ENCODE measurements at places on chromosomes 2 and 18. TPM values are rescaled to one million over a fixed set of nuclear protein-coding genes. Genes with fewer than 3 reads are reported as not detected.

The TEX44 gene
- total RNA-seq: not detected

The NMS gene
- total RNA-seq: not detected

The CENPA gene
- total RNA-seq: not detected

The YPEL5 gene
- total RNA-seq: 103 TPM

The GAD1 gene
- not detected for total RNA-seq

The ZBTB7C gene
- total RNA-seq: 1.5 TPM

The NCKAP5 gene
- total RNA-seq: 0.80 TPM

The CHST9 gene
- total RNA-seq: 0.12 TPM

The ASB18 gene
- not detected for total RNA-seq

- no peak overlapping the region for H3K27ac ChIP-seq
- H3K4me1 ChIP-seq: peaks cover 2% of the 10 kb centered on the region
- no peaks in the 10 kb centered on the region for H3K27me3 ChIP-seq
- no peaks in the 10 kb centered on the region for H3K36me3 ChIP-seq
Observed at GRCh38 chr2:24925815-24926214, 5.8 kb upstream of the ADCY3 start.

DNA sequence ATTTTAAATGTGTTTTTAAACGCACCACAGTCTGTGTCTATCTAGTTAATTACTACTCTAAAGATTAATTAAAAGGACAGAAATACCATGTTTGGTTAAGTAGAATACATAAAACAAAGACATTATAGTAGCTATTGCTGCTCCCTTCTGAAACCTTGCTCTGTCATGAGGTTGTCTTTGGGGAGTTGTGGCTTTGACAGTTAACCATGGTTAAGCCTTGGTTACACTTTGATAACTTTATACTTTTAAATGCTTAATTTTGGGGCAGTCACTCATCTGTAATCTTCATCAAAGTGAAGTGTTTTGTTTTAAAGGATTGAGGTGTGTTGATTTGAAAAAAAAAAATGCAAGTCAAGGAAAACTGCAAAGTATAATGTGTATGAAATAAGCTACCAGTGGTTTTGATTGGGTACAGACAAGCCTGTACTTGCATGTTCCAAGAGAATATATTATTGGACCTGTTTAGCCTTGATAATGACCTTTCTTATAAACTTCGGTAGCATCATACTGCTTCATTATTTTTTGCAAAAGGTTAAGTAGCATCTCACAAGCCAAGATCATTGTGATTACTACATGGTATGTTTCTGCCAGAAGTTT lies 29.8 kb upstream of the TBR1 start:
- H3K36me3 ChIP-seq: no peaks in the 10 kb centered on the region
- no peaks in the 10 kb centered on the region for H3K4me1 ChIP-seq
- no peak overlapping the region for H3K27ac ChIP-seq
- no peak overlapping the region for H3K4me3 ChIP-seq

- peaks cover 4% of the 10 kb centered on the region for H3K4me1 ChIP-seq
- H3K27me3 ChIP-seq: no peaks in the 10 kb centered on the region
- no peak overlapping the region for H3K4me3 ChIP-seq
- DNase-seq: no peak
- H3K36me3 ChIP-seq: no peaks in the 10 kb centered on the region
Observed at GRCh38 chr2:23430263-23430662, 45.3 kb downstream of the KLHL29 start.

DNA sequence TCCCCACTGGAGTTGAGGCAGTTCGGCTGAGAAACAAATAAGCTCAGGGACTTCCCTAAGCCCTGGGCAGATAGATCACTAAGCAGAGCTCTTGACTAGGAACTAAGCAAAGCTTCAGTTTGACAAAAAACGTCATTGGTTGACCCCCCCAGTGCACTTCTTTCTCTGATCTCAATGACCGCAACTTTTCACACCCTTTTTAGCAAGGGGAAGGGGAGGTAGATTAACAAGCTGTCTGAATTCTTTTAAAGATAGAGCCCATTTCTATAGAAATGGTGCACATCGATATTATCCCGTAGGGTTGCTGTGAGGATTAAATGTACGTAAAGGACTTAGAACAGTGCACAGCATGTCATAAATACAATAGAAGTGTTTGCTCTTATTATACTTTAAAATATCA lies 42.5 kb downstream of the PIEZO2 start:
- H3K4me3 ChIP-seq: no peak overlapping the region
- H3K27ac ChIP-seq: no peak overlapping the region
- no peak for DNase-seq

DNA sequence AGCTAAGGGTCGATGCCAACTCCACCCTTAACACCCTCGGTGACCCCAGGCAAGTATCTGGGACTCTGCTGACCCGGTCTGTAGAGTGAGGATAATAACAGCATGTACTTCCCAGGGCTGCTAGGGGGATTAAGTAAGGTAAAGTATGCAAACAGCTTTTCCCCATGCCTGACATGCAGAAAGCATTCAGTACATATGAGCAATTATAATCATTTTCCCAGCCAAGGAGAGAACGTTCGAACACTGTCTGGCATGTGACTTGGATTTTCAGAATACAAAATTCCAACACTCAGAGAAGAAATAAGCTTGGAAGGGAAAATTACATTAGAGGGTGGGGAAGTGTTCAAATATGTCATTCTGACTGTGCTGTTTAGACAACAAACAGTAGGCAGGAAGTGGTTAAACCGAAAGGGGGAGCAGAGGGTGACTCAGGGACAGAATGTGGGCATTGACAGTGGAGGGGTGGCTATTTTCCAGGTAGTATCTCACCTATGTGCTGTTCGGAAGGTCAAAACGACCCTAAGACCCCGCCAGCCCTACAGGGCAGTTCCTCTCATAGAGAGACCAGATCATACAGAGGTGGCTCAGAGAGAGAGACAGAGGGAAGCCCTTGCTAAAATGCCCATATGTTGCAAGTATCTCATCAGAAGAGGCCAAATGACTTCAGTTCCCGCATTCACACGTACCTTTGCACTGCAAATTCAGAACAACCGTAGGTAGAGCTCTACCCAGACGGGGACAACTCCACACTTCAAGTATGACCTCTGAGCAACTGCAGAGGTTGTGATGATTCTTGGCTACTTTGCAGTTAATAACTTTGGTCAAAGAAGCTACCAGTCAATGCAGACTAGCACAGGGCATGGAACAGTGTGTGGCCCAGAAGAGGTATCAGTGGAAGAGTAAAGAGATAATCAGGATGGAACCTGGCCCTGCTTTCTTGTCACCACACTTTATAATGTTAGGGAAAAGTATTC lies 14.8 kb downstream of the ASPRV1 start:
- H3K4me3 ChIP-seq: no peak overlapping the region
- DNase-seq: no peak
- no peaks in the 10 kb centered on the region for H3K4me1 ChIP-seq
- H3K27ac ChIP-seq: no peak overlapping the region
- H3K27me3 ChIP-seq: no peaks in the 10 kb centered on the region
- no peaks in the 10 kb centered on the region for H3K36me3 ChIP-seq

GRCh38 chr2:177164584-177165052 lies 48.0 kb upstream of the HNRNPA3 start:
- no peaks in the 10 kb centered on the region for H3K36me3 ChIP-seq
- H3K4me1 ChIP-seq: peaks cover 3% of the 10 kb centered on the region
- H3K27ac ChIP-seq: peak overlapping the region; percentile 91

GRCh38 chr18:24443870-24444269 lies 16.6 kb upstream of the HRH4 start:
- no peaks in the 10 kb centered on the region for H3K4me1 ChIP-seq
- H3K27ac ChIP-seq: no peak overlapping the region
- no peak for DNase-seq

DNA sequence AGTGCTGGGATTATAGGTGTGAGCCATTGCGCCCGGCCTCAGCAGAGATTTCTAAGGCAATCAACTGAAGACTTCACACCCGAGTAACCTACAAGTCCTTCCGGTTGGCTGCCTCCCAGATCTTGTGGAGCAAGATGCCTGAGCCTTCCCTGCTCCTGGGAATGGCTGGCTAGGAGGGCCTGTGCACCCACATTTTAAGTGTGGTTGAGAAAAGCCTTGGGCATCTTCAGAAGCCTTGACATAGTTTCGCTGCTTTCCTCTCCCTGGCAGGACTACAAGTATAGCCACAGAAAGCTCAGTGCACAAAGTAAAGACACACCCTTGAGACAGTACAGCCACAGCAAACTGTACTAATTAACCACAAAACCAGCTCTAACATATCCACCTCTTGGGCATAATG lies 35.2 kb downstream of the E2F6 start:
- no peak for DNase-seq
- no peaks in the 10 kb centered on the region for H3K27me3 ChIP-seq
- no peaks in the 10 kb centered on the region for H3K4me1 ChIP-seq
- no peak overlapping the region for H3K27ac ChIP-seq
- no peaks in the 10 kb centered on the region for H3K36me3 ChIP-seq

DNA sequence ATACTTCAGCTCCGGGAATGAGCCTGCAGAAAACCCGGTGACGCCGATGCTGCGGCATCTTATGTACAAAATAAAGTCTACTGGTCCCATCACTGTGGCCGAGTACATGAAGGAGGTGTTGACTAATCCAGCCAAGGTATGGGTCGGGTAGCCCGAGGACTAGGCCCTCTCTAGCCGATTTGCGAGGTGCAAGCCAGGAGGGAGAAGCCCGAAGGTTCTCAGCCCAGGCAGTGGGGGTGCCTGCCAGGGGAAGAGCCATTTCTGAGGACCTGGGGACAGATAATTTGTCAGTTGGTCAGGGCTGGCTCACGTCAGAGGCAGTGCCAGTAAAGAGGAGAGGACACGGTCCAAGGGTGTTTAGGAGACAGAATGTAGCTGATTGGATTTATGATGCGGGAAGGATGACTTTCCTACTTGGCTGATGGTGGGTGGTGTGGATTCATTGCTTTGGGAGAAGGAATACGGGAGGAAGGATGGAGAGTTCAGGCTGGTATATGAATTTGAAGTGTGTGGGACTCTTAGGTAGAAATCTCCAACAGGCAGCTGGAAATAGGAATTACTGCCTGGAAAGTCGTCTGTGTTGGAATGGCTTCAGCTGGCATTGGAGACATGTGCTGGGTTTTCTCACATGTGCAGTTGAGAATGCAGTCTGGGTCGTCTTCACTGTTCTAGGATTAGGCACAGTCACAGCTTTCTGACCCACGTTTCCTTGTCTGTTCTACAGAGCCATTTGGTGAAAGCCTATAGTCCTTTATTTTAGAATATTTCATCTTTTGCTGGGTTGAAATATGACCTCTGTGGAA lies 874 bp downstream of the NDUFAF7 start:
- peak overlapping the region; percentile 87 for H3K4me3 ChIP-seq
- H3K36me3 ChIP-seq: no peaks in the 10 kb centered on the region
- H3K4me1 ChIP-seq: peaks cover 15% of the 10 kb centered on the region
- H3K27ac ChIP-seq: no peak overlapping the region
- DNase-seq: no peak

DNA sequence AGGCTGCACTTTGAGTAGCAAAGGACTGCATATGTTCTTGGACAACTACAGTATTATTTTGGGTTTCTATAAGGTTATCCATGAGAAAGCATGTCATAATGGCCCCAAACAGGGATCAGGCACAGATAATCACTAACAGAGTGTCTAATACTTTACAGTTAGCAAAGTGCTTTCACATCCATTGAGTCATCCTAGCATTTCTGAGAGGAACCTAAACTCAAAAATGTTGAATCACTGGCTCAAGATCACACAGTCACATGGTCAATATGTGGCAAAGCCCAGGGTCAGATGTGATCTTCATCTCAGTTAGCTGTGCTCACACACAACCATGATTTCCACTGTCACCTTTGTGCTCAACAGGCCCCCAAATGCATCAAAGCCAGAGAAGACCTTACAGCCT lies 156.1 kb upstream of the VRK2 start:
- DNase-seq: no peak
- no peaks in the 10 kb centered on the region for H3K36me3 ChIP-seq
- no peaks in the 10 kb centered on the region for H3K4me1 ChIP-seq
- H3K27me3 ChIP-seq: no peaks in the 10 kb centered on the region
- no peak overlapping the region for H3K4me3 ChIP-seq
- H3K27ac ChIP-seq: no peak overlapping the region

DNA sequence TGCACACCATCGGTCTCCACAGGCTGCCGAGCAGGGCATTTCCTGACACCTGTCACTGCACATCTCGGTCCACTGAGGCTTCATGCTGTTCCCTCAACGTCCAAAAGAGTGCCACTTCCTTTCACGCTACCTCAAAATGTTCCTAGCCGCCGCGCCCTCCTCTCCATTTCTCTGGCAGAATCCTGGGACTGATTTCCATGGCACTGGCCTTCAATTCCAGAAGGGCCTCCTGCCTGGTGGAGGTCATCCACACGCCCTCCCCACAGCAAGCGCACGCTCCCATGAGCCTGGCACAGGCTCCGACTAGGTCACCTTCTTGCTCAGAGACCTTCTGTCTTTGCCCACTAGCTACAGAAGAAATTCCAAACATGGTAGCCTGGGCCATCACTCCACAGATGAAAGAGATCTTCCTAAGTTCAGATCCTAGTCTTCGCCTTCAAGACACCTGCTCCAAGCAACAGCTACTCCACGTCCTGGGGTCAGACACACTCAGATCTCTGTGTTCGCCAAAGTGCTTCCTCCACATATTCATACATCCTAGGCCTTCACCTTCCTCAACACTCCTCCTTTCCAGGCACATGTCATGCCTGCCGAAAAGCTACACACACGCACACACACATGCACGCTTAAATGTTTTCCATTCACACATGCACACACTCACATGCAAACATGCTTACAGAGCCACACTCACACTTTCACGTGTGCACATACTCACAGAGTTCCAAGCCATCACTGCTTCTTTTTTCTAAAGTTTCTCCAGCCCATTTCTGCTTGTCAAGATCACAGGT lies 94.0 kb downstream of the PXDN start:
- no peak overlapping the region for H3K27ac ChIP-seq
- no peak for DNase-seq
- peaks cover 35% of the 10 kb centered on the region for H3K4me1 ChIP-seq
- H3K4me3 ChIP-seq: no peak overlapping the region
- no peaks in the 10 kb centered on the region for H3K27me3 ChIP-seq

DNA sequence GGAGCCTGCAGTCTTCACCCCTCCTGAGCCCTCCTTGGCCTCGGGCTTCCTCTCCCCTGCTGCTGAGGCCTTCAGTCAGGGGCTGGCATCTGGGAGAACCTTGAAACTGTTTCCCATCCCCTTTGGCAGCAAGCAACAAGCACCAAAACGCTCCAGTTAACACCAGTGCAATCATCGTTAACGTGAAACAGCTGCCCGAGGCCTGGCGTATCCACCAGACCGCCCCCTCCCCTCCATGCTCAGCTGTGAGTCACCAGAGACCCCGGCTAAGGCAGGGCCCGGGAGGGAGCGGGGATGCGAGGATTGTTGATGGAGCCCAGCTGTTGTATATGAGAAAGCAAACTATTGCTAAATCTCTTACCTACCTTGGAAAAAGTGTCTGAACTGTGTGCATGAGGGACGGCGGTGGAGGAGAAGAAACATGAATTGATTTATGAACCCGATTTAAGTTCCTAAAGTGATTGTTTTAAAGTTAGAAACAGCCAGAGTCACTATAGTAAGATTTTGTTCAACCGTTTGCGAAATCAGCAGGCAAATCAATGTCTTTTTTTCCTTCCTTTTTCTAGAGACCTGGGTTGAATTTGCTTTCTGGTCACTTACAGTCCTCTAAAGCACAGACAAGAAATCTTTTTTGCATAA lies 5.2 kb downstream of the ZFP36L2 start:
- H3K4me3 ChIP-seq: peak overlapping the region; percentile 77
- H3K4me1 ChIP-seq: peaks cover 27% of the 10 kb centered on the region
- H3K36me3 ChIP-seq: no peaks in the 10 kb centered on the region
- DNase-seq: peak; percentile 88

GRCh38 chr2:165720511-165720910 lies 73.5 kb downstream of the GALNT3 start:
- H3K4me3 ChIP-seq: no peak overlapping the region
- H3K36me3 ChIP-seq: no peaks in the 10 kb centered on the region
- no peaks in the 10 kb centered on the region for H3K4me1 ChIP-seq
- no peak for DNase-seq
- H3K27me3 ChIP-seq: no peaks in the 10 kb centered on the region

- no peak for DNase-seq
- no peaks in the 10 kb centered on the region for H3K36me3 ChIP-seq
- H3K27ac ChIP-seq: no peak overlapping the region
- H3K4me1 ChIP-seq: peaks cover 16% of the 10 kb centered on the region
- no peaks in the 10 kb centered on the region for H3K27me3 ChIP-seq
Observed at GRCh38 chr2:20348542-20348941, 2.1 kb downstream of the PUM2 start.
